Activated naive CD8-positive, alpha-beta T cell treated with anti-CD3 and anti-CD28 coated beads for 36 hours (primary cell): ENCODE measurements at places on chromosomes 12 and 14. TPM values are rescaled to one million over a fixed set of nuclear protein-coding genes. Genes with fewer than 3 reads are reported as not detected.

FGF6 gene
- total RNA-seq = not detected

KRT78 gene
- not detected for total RNA-seq

GRCh38 chr12:88643685-88644084, 63.4 kb upstream of the KITLG start:
- no peak for DNase-seq

- no peak for DNase-seq
Observed at GRCh38 chr14:97010491-97011160, 213.4 kb downstream of the VRK1 start.
